ENCODE measurements at places on chromosomes 12 and 14.

- DNase-seq = no peak
Observed at GRCh38 chr12:65634626-65635331, 189.5 kb upstream of the HMGA2 start.

DNA sequence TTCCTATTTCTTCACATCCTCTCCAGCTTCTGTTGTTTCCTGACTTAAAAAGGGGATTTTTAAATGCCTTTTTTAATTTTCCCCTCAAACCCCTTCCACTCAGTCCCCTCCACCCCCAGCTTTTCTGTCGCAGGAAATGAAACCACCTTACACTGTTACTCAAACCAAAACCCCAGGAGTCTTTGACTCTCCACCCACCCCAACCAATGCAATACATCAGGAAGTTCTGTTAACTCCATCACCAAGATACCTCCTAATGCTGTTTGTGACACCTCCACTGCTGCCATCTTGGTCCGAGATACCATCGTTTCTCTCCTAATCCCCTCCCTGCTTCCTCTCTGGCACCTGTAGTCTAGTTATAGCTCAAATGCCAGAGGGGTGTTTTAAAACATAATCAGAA, 25.4 kb upstream of the CPM start:
- DNase-seq = no peak

DNA sequence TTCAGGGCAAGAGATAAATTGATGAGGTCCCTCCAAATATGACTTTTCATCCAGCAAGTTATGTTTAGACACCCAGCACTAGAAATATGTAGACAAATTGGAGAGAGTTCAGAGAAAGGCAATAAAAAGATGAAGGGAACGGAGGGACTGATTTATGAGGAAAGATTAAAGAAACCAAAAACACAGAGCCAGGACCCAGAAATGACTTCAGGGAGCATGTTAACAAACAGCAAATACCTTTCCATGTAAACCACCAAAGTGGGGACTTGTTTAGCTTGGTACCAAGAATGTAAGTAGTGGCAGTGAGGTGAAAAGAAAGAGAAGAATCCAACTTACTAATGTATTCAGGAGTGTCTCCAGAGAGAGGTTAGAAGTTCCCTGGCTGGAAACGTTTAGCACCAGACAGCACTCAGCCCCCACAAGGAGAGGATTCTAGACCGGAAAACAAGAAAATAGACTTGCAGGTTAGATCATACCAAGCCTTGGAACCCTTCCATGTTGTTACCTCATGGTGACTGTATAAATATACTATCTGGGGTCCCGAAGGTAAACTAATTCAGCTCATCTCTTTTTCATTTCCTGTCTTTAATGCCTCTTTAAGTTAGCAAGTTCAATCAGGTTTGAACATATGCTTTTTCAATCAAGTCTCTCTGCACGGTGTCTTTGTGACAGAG, 79.2 kb downstream of the TBC1D30 start:
- DNase-seq = no peak

DNA sequence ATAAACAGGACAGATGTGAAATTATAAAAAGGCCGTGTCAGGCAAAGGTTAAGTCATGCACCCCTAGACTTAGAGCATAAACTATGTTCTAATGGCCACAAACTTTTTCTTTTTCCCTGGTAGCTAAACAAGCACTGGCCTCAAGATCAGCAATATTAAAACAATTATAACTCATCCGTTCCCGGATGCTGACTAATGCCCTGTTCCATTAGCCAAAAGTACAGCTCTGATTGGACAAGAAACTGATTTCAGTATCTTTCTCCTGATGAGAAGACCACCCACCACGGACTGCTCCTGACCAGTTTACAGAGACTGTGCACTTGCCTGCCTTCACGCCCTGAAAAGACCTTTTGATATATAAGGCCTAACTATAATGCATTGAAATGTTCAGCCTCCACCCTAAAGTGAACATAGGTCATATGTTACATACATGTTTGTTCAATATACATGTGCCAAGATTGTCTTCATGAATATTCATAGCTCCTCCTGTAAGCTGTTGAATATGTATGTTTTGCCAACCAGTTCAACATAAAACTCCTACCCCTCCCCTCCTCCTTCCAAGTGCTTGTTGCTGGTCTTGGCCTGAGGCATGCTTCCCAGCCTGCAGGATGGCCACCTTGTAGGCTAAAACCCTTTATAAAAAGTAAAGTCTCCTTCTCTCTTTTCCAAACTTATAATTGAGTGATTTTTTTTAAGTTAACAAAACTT, 162.0 kb downstream of the IPO8 start:
- DNase-seq = no peak

DNA sequence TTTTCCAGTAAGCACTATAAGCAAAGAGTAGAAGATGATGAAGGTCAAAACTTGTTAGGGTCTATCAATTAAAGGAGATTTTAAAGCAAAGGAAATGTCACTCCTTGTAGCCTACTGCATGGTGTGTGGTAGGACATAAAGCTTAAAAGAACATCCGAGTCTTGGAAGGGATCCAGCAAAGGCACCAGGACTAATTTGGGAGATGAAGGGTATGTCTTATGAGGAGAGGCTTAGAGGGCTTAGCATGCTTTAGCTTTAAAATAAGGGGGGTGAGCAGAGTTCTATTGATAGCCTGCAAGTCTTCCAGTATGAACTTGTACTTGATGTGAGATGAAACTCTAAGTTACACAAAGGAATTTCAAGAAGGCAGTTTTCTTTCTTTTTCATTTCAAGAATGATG, 11.8 kb upstream of the MYBPC1 start:
- DNase-seq = no peak

GRCh38 chr12:7374423-7375144, 69.4 kb downstream of the CD163L1 start:
- DNase-seq = no peak
